ENCODE measurements at places on chromosomes 7 and 10. TPM values are rescaled to one million over a fixed set of nuclear protein-coding genes. Genes with fewer than 3 reads are reported as not detected.
A peak's percentile ranks its signal among the peaks of the same experiment; 100 is the strongest.

GRCh38 chr7:50270531-50271018 lies 33.9 kb upstream of the IKZF1 start:
- DNase-seq = no peak

GRCh38 chr7:5491251-5492019 lies 67.8 kb upstream of the TNRC18 start:
- peak; percentile 60 for DNase-seq

The SORCS1 gene
- total RNA-seq = 83.3 TPM

The OR6V1 gene
- not detected for total RNA-seq

DNA sequence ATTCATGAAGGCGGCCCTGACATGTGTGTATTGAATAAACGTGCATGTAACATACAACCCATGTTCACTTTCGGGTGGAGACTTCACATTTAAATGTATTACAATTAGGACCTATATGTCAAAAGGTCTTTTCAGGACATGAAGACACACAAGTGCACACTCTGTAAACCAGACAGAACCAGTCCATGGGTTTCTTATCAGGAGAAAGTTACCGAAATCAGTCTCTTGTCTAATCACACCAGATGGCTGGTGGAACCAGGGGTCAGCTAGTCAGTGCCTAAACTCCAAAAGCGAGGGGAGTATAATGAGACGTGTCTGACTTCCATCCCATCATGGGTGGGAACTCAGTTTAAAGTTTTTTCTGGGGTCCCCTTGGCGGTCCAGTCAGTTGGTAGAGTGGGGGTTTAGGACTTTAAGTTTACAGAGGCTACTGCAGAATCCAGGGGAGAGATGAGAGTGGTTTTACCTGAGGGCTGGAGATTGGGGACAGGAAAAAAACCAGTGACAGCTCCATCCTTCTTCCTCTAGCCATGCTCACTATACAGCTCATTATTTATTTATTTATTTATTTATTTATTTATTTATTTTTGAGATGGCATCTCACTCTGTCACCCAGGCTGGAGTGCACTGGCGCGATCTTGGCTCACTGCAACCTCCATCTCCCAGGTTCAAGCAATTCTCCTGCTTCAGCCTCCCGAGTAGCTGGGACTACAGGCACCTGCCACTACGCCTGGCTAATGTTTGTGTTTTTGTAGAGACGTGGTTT lies 251.3 kb upstream of the LYZL1 start:
- no peak for DNase-seq

DNA sequence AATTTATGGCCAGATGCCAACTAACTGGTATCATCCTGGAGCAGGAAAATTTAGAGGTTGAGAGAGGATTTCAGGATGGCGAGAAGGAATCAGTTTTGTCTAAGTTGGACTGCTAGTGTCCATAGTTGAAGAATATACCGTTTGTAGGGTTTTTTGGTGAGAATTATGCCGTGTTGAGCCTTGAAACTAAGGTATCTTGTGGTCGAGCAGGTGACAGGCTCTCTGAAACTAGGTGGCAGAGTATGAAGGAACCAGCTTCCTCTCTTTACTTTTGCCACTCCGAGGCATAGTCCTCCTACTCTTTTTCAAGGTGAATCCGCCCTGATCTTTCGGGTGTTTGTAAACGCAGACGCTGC lies 9.7 kb downstream of the MDFIC start:
- no peak for DNase-seq
